ENCODE measurements at places on chromosomes 4 and X. TPM values are rescaled to one million over a fixed set of nuclear protein-coding genes. Genes with fewer than 3 reads are reported as not detected.

- H3K4me3 ChIP-seq: no peak overlapping the region
- H3K27me3 ChIP-seq: no peaks in the 10 kb centered on the region
- DNase-seq: no peak
- H3K36me3 ChIP-seq: no peaks in the 10 kb centered on the region
- H3K27ac ChIP-seq: no peak overlapping the region
These were observed 415.7 kb upstream of the NDST4 start for GRCh38 chr4:115529126-115529525.

DNA sequence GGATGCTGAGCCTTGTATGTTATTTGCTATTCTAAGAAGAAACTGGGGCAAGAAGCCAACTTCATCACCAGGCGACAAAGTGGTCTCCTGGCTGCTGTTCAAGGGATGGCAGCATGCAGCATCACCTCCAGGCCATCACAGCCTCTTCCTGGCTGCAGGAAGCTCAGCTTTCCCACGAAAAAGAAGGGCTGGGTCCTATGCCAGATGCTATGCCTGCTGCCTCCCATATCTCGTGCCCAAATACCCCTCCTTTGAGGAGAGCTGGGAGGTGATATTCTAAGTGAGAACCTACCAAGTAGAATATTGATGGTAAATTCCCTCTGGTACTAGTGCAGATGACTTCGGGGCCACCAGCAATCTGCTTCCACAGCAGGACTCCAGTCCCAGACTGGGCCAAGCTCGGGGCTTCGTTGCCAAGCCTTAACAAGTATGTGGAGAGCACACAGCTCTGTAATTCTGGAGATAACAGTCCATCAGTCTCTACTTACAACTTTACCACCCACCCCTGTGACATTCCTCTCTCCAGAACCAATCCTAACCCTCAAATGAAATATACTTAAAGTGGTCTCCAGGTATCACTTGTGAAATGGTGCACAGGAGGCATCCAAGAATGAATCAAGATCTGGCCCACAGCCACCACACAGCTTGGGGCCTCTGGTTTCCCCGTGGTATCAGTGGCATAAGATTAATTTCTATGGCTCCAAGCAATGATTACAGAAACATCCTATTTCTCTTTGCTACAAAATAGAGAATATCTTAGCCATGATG is 149.3 kb downstream of the PALLD start:
- no peaks in the 10 kb centered on the region for H3K4me1 ChIP-seq
- DNase-seq: no peak
- H3K27ac ChIP-seq: no peak overlapping the region
- no peaks in the 10 kb centered on the region for H3K36me3 ChIP-seq

GRCh38 chrX:51931566-51932150 is 38.2 kb downstream of the MAGED1 start:
- no peak overlapping the region for H3K4me3 ChIP-seq
- peaks cover 5% of the 10 kb centered on the region for H3K27me3 ChIP-seq
- H3K4me1 ChIP-seq: no peaks in the 10 kb centered on the region
- H3K27ac ChIP-seq: no peak overlapping the region

Gene PLRG1
- 114 TPM for total RNA-seq

DNA sequence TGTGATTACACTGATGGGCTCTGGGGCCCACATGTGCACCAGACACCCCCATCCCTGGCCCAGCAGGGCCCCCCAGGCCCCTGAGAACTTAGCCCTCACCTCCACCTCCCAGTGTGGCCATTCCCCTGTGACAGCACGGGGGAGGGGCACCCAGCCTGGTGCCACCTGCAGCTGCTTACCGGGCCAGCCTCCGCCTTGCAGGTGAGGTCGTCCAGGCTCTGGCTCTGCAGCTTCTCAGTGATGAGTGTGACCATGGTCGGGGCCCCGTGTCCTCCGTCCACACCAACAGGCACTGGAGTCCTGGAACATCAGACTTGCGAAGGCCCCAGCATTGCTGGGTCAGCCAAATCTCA is 15.6 kb downstream of the FAM53A start:
- H3K4me3 ChIP-seq: no peak overlapping the region
- no peak for DNase-seq
- H3K27ac ChIP-seq: no peak overlapping the region
- H3K4me1 ChIP-seq: no peaks in the 10 kb centered on the region

DNA sequence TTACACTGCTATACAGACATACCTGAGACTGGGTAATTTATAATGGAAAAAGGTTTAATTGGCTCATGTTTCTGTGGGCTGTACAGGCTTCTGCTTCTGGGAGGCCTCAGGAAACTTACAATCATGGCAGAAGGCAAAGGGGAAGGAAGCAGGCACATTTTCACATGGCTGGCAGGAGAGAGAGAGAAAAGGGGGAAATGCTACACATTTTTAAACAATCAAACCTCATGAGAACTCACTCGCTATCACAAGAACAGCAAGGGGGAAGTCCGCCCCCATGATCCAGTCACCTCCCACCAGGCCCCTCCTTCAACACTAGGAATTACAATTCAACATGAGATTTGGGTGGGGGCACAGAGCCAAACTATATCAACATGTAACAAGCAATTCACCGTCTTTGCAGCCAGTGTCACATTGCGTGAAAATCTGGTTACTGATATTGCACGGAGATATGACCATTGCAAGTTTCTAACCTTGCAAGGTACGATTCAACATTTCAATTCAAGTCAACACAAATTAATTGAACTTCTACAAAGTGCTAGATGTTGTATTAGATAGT is 61.7 kb upstream of the RELL1 start:
- H3K4me1 ChIP-seq: peaks cover 13% of the 10 kb centered on the region
- no peak for DNase-seq
- H3K27me3 ChIP-seq: no peaks in the 10 kb centered on the region

DNA sequence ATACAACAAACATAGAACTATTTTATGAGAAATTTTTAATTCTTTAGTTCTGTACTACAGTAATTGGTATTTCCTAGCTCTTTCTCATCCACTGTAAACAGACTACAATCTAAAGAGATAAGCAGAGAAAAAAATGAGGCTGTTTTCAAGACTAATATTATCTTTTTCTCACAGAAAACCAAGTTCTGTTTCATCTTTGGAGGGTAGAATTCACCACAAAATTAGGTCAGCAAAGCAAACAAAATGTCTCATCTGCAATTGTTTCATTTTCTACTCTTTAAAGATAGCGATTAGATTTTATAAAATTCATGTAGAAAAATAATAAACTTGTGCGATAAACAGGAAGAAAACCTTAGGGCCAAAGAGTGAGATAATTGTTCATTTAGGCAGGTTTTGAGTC is 10.8 kb downstream of the APOO start:
- no peak overlapping the region for H3K4me3 ChIP-seq
- no peaks in the 10 kb centered on the region for H3K4me1 ChIP-seq
- no peaks in the 10 kb centered on the region for H3K36me3 ChIP-seq
- no peaks in the 10 kb centered on the region for H3K27me3 ChIP-seq
- H3K27ac ChIP-seq: no peak overlapping the region

Gene OTUD6A
- not detected for total RNA-seq

- H3K4me1 ChIP-seq: peaks cover 1% of the 10 kb centered on the region
- H3K4me3 ChIP-seq: no peak overlapping the region
- no peaks in the 10 kb centered on the region for H3K36me3 ChIP-seq
- H3K27ac ChIP-seq: no peak overlapping the region
- no peaks in the 10 kb centered on the region for H3K27me3 ChIP-seq
These were observed 60.5 kb downstream of the FGFBP1 start for GRCh38 chr4:15878011-15878410.

GRCh38 chrX:107675823-107676555 is 47.7 kb downstream of the PRPS1 start:
- H3K36me3 ChIP-seq: no peaks in the 10 kb centered on the region
- peak overlapping the region; percentile 95 for H3K27ac ChIP-seq

GRCh38 chr4:10529291-10530136 is 72.3 kb upstream of the ZNF518B start:
- DNase-seq: no peak
- H3K4me1 ChIP-seq: no peaks in the 10 kb centered on the region
- H3K36me3 ChIP-seq: no peaks in the 10 kb centered on the region
- no peak overlapping the region for H3K27ac ChIP-seq

DNA sequence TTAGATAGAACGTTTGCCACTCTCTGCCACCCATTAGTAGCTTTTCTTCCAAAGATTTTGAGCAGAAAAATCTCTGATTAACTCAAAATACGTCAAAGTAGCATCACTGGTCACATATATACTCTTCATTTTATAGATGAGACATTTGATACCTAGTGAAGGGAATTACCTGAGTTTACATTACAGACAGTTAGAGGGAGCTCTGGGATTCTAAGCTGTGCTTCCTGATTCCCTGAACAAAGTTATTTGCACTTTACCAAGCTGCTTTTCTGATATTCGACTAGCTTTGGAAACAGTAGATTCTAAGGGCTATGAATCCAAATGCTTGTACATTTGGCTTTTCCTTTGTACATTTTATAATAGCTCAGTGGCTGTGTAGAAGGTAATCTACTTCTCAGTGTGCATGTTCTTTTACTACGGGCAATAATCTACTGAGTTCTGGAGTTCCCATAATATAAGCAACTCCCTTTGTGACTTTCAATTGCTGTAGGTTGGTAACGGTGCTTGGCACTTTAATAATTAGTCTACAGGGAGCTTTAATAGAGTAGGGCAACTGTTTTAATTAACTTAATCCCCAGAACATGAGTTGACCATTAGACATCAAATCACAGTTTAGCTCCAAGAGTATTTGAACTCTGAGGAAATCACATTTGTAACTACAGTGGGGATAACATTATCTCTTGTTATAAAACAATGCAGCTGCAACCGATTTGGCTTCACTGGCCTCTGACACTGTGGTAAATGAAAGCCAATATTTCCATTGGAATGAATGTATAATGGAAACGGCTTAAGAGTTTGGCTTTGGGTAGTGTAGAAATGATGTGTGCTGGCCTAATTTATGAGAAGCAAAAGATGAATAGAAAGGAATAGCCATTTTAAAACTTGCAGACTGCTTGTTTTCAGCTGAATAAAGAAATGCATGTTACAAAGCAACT is 1602.4 kb downstream of the STIM2 start:
- H3K27me3 ChIP-seq: no peaks in the 10 kb centered on the region
- H3K4me1 ChIP-seq: no peaks in the 10 kb centered on the region
- H3K27ac ChIP-seq: no peak overlapping the region
- H3K36me3 ChIP-seq: no peaks in the 10 kb centered on the region

DNA sequence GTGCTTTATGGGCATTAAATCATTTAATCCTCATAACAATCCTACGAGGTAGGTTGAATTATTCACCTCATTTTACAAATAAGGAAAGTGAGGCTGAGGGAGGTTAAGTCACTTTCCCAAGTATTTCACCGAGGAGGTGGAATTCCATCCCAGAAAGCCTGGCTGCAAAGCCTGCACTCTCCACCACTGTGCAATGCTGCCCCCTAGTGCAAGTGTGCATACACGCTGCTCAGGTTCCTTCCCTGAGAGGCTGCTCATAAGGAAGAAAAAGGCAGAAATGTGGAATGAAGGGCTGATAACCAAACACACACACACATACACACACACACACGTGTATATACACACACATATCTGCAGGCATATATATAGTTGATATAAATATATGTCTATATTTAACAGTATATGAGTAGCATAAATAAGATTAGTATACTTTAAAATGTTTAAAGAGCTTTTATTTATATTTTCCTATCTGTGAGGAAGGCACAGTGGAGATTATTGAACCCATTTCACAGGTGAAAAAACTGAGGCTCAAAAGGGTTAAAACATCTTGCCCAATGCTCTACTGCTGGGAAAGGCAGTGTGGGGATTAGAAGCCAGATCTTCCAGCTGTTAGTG is 714.5 kb upstream of the TENM3 start:
- H3K4me1 ChIP-seq: no peaks in the 10 kb centered on the region
- H3K27me3 ChIP-seq: no peaks in the 10 kb centered on the region
- no peak overlapping the region for H3K27ac ChIP-seq
- DNase-seq: peak; percentile 38
- H3K4me3 ChIP-seq: no peak overlapping the region

Gene SASH3
- 117 TPM for total RNA-seq

Data from activated CD8-positive, alpha-beta T cell treated with anti-CD3 and anti-CD28 coated beads for 36 hours (primary cell).